ENCODE measurements at places on chromosomes 2 and 18. TPM values are rescaled to one million over a fixed set of nuclear protein-coding genes. Genes with fewer than 3 reads are reported as not detected.
A peak's percentile ranks its signal among the peaks of the same experiment; 100 is the strongest.

- no peak overlapping the region for H3K4me3 ChIP-seq
- no peak overlapping the region for H3K27ac ChIP-seq
- no peak for ATAC-seq
- no peaks in the 10 kb centered on the region for H3K4me1 ChIP-seq
- no peaks in the 10 kb centered on the region for H3K36me3 ChIP-seq
These were observed 17.1 kb downstream of the DYNAP start for GRCh38 chr18:54608028-54608642.

DNA sequence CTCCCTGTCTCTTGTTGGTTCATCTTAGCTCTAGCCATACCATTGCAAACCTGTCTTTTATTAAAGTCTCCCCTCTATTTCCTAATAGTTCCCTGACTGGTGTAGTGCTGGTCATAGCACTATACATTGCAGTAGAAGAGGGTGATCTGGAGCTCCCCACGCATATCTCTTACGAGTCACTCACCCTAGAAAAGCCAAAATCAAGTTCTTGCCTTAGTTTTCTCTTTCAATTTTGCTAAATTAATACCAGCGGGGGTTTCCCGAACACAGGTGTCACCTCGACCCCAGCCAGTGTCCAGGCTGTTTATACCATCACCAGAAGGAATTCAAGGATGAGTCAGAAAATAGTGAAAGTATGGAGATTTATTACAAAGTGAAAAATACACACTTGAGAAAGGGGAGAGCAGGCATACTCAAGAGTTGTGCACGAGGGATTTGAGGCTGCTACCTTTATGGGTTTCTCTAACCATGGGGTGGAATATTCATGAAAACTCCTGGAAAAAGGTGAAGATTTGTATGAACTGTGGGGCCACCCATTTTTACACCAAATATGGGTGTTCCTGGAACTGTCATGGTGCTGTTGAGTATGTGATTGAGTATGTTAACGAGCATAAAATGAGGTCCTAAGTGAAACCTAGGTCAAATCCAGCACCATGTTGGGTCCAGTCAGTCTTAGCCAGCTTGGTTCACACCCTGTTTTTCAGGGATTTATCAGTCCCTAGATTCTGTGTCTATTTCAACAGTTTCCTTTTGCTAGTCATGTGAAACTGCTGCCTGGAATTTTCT, 20.2 kb downstream of the PROKR1 start:
- H3K4me1 ChIP-seq: no peaks in the 10 kb centered on the region
- H3K27me3 ChIP-seq: peaks cover 18% of the 10 kb centered on the region
- no peak overlapping the region for H3K4me3 ChIP-seq
- H3K27ac ChIP-seq: no peak overlapping the region
- no peaks in the 10 kb centered on the region for H3K36me3 ChIP-seq

GRCh38 chr2:239868556-239869181, 156.5 kb downstream of the NDUFA10 start:
- H3K36me3 ChIP-seq: no peaks in the 10 kb centered on the region
- H3K27me3 ChIP-seq: no peaks in the 10 kb centered on the region
- no peak overlapping the region for H3K27ac ChIP-seq
- H3K4me1 ChIP-seq: no peaks in the 10 kb centered on the region

DNA sequence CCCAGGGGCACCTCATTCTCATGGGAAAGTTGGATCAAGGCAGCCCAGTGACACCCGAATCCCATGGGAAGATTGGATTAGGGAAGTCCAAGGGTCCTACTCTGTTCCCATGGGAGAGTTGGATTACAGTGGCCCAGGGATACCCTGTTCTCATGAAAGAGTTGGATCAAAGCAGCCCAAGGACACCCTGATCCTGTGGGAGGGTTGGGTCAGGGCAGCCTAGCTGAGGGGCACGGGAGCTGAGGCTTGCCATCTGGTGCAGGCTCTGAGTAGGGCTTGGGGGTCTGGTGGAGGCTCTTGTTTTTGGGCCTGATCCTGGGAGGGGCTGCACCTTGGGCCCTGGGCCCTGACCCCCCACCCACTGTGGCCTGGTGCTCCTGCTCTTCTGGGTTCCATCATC, 87.1 kb downstream of the ACKR3 start:
- no peak for ATAC-seq
- H3K4me1 ChIP-seq: no peaks in the 10 kb centered on the region
- no peaks in the 10 kb centered on the region for H3K36me3 ChIP-seq
- no peak overlapping the region for H3K27ac ChIP-seq
- H3K4me3 ChIP-seq: no peak overlapping the region

- H3K36me3 ChIP-seq: peaks cover 62% of the 10 kb centered on the region
- H3K4me1 ChIP-seq: peaks cover 14% of the 10 kb centered on the region
- peak overlapping the region; percentile 36 for H3K27ac ChIP-seq
- H3K27me3 ChIP-seq: no peaks in the 10 kb centered on the region
- no peak overlapping the region for H3K4me3 ChIP-seq
- no peak for ATAC-seq
These were observed 5.5 kb downstream of the ZNF532 start for GRCh38 chr18:58870130-58870529.

DNA sequence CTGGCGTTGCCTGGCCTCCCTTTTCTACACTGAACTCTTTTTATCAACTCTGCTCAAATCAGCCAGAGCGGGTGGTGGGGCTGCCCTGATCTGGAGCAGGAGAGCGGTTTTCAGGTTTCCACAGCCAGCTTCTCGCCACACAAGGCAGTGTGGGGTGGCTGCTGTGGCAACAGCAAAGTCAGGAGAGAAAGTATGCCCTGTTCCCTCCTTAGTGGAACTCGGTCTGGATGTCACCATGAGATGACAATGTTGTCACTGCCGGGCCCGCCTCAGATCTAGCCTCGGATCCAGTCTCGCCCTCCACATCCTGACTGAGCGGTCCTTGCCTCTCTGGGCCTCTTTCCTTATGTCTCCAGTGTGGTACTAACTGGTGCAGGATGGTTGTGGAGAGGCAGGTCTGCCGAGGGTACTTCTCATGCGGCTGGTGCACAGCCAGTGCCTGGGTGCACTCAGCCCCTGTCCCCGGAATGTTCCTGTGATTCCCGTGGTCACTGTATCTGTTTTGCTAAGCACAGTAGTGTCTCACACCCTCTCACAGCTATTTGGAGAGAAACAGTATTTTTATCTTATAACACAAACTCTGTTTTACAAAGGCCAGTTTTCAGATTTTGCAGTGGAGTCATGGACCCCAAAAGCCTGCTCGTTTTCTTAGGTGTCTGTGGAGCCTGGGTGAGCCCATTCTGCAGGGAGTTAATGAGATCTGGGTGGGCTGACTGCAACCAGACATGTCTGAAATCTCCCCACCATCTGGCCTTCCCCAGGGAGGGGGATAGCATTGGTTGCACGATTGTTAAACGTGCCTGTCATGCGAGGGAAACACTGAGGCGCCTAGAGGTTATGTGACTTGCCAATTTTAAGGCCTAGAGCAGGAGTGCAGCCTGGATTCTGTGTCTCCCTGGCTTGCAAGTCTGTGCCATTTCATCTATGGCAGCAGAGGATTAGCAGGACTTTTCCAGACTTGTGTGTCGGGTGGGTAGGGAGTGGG, 261.1 kb upstream of the AGAP1 start:
- ATAC-seq: no peak
- H3K27me3 ChIP-seq: no peaks in the 10 kb centered on the region
- H3K4me1 ChIP-seq: peaks cover 13% of the 10 kb centered on the region
- H3K4me3 ChIP-seq: no peak overlapping the region
- H3K36me3 ChIP-seq: no peaks in the 10 kb centered on the region

GRCh38 chr2:128874608-128875007, 555.9 kb upstream of the HS6ST1 start:
- no peaks in the 10 kb centered on the region for H3K36me3 ChIP-seq
- H3K27ac ChIP-seq: no peak overlapping the region
- no peak overlapping the region for H3K4me3 ChIP-seq
- no peaks in the 10 kb centered on the region for H3K27me3 ChIP-seq

- no peaks in the 10 kb centered on the region for H3K27me3 ChIP-seq
- no peaks in the 10 kb centered on the region for H3K4me1 ChIP-seq
- ATAC-seq: no peak
- no peak overlapping the region for H3K4me3 ChIP-seq
- H3K36me3 ChIP-seq: no peaks in the 10 kb centered on the region
These were observed 42.3 kb downstream of the BAZ2B start for GRCh38 chr2:159573846-159574606.

DNA sequence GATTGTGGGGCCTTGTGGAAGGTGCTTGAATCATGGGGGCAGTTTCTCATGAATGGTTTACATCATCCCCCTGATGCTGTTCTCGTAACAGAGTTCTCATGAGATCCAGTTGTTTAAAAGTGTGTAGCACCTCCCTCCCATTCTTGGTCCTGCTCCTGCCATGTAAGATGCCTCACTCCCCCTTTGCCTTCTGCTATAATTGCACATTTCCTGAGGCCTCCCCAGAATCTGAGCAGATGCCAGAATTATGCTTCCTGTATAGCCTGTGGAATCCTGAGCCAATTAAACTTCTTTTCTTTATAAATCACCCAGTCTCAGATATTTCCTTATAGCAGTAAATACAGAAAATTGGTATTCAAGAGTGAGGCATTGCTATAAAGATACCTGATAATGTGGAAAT, 15.6 kb upstream of the WDR75 start:
- no peaks in the 10 kb centered on the region for H3K27me3 ChIP-seq
- H3K36me3 ChIP-seq: no peaks in the 10 kb centered on the region
- H3K4me1 ChIP-seq: no peaks in the 10 kb centered on the region
- H3K4me3 ChIP-seq: no peak overlapping the region
- H3K27ac ChIP-seq: no peak overlapping the region
- no peak for ATAC-seq

GRCh38 chr2:120415060-120415459, 69.1 kb downstream of the INHBB start:
- no peaks in the 10 kb centered on the region for H3K27me3 ChIP-seq
- no peak overlapping the region for H3K4me3 ChIP-seq

GRCh38 chr18:70973626-70974025, 684.8 kb downstream of the SOCS6 start:
- H3K27ac ChIP-seq: no peak overlapping the region
- H3K4me3 ChIP-seq: no peak overlapping the region
- H3K36me3 ChIP-seq: no peaks in the 10 kb centered on the region

GRCh38 chr2:150477347-150477746, 10.1 kb downstream of the RND3 start:
- H3K27ac ChIP-seq: peak overlapping the region; percentile 73
- H3K4me1 ChIP-seq: peaks cover 42% of the 10 kb centered on the region
- H3K36me3 ChIP-seq: no peaks in the 10 kb centered on the region
- ATAC-seq: no peak

DNA sequence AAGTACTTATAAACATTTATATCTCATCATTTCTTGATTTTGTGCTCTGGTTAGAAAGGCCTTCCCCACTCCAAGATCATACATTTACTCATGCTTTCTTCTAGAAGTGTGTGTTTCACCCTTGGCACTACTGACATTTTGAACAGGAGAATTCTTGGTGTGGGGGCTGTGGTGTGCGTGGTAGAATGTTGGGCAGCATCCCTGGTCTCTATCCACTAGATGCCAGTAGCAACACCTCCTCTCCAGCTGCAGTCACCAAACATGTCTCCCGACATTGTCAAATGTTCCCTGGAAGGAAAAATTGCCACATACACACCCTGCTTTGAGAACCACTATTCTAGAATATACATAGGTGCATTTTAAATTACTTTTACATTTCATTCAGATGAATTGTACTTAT, 8.7 kb upstream of the TGIF1 start:
- no peaks in the 10 kb centered on the region for H3K27me3 ChIP-seq
- no peaks in the 10 kb centered on the region for H3K36me3 ChIP-seq
- no peak overlapping the region for H3K4me3 ChIP-seq
- peak; percentile 67 for ATAC-seq
- H3K27ac ChIP-seq: no peak overlapping the region

GRCh38 chr2:41026613-41027012, 574.7 kb upstream of the SLC8A1 start:
- H3K4me1 ChIP-seq: no peaks in the 10 kb centered on the region
- no peak overlapping the region for H3K27ac ChIP-seq
- no peak for ATAC-seq
- no peaks in the 10 kb centered on the region for H3K27me3 ChIP-seq

DNA sequence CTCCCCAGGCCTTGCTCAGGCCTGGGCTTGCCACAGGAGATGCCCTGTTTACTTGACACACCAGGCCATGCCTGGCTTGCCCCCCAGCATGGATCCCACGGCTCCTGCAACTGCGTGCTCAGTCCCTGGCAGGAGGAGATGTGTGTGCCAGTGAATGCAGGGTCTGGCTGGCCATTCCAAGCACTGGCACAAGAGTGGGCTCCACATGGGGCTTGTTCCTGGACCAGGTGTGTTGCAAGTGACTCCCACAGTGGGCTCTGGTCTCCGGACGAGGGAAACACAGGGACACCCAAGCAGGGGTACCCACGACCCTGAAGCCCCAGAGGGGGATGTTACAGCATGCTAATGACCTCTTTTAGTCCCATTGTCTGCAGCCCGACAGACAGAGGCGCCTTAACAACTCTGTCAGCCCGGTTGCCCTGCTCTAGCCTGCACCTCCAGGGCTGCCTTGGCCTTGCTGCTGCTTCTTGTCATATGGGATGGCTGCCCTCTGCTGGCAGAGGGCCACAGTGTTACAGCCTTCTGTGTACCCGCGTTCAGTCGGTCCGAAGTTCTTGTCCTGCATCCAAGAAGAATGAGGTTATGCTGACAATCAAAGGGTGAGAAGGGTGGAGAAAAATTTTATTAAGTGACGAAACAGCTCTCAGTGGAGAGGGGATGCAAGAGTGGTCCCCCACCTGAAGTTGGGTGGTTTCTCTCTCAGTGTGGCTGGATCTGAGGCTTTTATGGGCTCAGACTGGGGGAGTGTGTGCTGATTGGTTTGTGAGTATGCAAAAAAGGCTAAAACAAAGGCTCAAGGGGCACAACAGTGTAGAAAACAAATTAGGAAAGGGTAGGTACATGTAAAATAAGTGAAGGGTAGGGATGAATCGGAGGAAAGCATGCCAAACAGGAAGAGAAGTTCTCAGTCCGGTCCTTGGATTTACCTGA, 180.4 kb downstream of the MBD5 start:
- H3K4me3 ChIP-seq: no peak overlapping the region
- H3K36me3 ChIP-seq: no peaks in the 10 kb centered on the region
- no peak overlapping the region for H3K27ac ChIP-seq
- peak; percentile 46 for ATAC-seq

- no peaks in the 10 kb centered on the region for H3K36me3 ChIP-seq
- ATAC-seq: no peak
- no peak overlapping the region for H3K4me3 ChIP-seq
- no peaks in the 10 kb centered on the region for H3K4me1 ChIP-seq
- peaks cover 39% of the 10 kb centered on the region for H3K27me3 ChIP-seq
- H3K27ac ChIP-seq: no peak overlapping the region
These were observed 309.6 kb upstream of the SKOR2 start for GRCh38 chr18:47560723-47561715.

GRCh38 chr2:130371723-130372054, 15.8 kb downstream of the PTPN18 start:
- peak overlapping the region; percentile 89 for H3K27ac ChIP-seq
- H3K4me3 ChIP-seq: peak overlapping the region; percentile 67
- peak; percentile 23 for ATAC-seq

The CDH20 gene
- 1.6 TPM for total RNA-seq

The CTAGE1 gene
- not detected for total RNA-seq

The FASTKD1 gene
- 11.3 TPM for total RNA-seq

The ZNF236 gene
- 17.9 TPM for total RNA-seq

The SIX3 gene
- total RNA-seq: not detected

The IKZF2 gene
- 11.6 TPM for total RNA-seq

The DSC3 gene
- 0.40 TPM for total RNA-seq

The TANC1 gene
- total RNA-seq: 37.4 TPM

The HOXD10 gene
- 0.31 TPM for total RNA-seq

The FBXO36 gene
- 3.6 TPM for total RNA-seq

The LCT gene
- not detected for total RNA-seq

The CDH19 gene
- total RNA-seq: 51.1 TPM

All from gastroesophageal sphincter (tissue), 4 donors.